Breast epithelium (tissue), 4 donors: ENCODE measurements at places on chromosomes 16 and 17. TPM values are rescaled to one million over a fixed set of nuclear protein-coding genes. Genes with fewer than 3 reads are reported as not detected.

DNA sequence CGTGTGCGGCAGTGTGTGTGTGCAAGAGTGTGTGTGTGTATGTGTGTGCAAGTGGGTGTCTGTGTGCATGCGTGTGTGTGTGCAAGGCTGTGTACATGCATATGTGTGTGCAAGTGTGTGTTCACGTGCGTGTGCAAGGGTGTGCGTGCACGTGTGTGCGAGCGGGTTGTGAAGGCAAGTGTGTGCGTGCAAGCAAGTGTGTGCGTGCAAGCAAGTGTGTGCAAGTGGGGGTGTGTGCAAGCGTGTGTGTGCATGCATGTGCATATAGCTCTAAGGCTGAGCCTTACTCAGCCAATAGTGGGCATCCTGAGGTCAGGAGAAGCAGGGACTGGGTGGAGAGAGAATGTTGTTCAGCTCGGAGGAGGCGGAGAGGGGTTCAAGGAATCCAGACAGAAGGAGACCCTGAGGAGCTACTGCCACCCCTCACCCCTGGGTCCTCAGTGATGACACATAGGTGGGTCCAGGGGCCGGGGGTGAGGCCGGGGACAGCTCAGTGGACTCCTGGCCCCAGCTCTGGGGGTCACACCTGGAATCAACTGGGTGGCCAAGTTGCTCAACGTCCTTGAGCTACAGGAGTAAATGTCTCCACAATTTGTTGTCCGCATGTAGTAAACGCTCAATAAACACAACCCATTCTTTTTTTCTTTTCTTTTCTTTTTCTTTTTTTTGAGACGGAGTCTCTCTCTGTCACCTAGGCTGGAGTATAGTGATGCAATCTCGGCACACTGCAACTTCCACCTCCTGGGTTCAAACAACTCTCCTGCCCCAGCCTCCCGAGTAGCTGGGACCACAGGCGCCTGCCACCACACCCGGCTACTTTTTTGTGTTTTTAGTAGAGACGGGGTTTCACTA is 1.8 kb downstream of the PRR29 start:
- DNase-seq: peak; percentile 31

- no peak for DNase-seq
Observed at GRCh38 chr16:4415538-4416199, 727 bp downstream of the CORO7 start.

DNA sequence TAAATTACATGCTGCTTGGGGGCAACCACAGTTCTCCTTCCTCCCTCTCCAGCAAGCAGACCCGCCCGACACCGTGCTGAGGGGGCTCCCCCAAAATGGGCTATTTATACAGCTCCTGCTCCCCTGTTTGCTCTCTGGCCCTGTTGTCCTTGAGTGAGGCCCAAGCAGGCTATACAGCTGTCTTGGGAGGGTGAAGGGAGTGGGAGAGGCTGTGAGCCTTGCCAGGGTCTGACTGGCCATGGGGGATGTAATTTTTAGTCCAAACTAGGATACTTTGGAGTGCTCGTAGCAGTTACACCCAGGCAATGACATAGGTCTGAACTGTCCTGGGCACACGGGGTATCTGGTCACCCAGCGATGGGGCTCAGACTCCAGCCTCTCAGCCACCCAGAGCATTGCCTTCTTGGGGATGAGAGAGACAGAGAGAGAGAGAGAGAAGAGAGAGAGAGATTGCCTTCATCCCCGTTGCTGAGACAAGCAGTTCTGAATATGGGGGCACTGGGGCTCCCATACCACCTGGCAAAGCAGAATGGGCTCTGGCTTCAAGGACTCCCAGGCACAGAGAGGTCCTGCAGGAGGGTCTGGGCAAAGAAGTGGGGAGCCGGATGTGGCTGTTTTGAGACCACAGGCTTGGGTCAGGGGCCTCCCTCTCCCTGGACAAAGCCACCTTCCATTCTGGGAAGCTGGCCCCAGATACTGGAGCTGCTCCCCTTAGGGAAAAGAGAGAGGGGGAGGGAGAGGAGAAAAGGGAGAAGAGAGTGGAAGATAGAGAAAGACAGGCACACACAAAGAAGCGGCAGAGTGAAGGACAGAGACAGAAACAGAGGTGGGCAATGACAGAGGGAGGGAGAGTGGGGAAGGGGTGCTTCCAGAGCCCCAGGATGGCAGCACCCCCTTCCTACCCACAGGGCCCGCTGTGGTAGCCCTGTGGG is 10.7 kb upstream of the TMEM92 start:
- no peak for DNase-seq

- DNase-seq: no peak
Observed at GRCh38 chr16:31201582-31202413, 762 bp downstream of the PYCARD start.

DNA sequence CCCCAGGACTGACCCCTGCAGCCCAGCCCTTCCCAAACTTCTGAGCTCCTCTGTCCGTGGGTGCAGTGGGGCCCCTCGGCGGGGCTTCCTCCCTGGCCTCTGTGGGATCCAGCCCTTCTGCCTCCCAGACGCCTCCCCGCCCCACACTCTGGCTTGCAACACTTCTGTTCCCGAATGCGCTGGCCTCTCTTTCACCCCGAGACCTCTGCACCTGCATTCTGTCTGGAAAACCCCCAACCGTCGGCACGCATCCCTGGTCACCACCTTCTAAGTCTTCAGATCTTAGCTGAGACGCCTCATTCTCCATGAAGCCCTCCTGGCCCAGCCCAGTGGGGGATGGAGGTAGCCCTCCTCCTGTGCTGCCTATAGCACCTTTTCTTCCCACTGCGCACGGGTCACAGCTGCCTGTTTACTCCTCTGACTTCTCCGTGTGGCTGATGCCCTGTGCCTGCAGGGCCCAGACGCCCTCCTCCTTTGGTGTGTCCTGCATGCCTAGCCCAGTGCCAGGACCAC is 26.4 kb downstream of the TMEM235 start:
- DNase-seq: no peak

- no peak for DNase-seq
Observed at GRCh38 chr17:36060816-36061215, 3.3 kb upstream of the CCL18 start.

- no peak for DNase-seq
Observed at GRCh38 chr16:47008612-47009011, 35.1 kb upstream of the DNAJA2 start.

GRCh38 chr16:48008011-48008525 is 147.7 kb downstream of the ABCC12 start:
- DNase-seq: no peak

DNA sequence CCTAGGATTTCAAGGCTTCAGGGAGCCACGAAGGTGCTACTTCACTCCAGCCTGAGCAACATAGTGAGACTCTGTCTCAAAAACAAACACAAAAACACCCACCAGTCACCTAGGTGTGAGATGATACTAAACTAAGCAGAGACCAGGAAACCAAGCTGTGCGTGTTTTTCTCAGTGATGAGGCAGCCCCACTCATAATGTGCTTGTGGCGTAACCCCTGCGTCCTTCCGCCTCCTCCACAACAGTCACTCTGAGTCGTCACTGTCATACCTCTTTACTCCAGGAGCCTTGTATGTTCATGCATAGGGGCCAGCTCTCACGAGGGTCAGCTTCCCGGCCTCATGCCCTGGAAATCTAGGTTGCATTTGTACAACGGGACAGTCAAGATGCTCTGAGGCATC is 31.1 kb upstream of the SLC47A1 start:
- no peak for DNase-seq

GRCh38 chr17:8133399-8133798 is 9.5 kb upstream of the HES7 start:
- no peak for DNase-seq

- DNase-seq: no peak
Observed at GRCh38 chr17:58289869-58290268, 9.1 kb upstream of the MPO start.

DNA sequence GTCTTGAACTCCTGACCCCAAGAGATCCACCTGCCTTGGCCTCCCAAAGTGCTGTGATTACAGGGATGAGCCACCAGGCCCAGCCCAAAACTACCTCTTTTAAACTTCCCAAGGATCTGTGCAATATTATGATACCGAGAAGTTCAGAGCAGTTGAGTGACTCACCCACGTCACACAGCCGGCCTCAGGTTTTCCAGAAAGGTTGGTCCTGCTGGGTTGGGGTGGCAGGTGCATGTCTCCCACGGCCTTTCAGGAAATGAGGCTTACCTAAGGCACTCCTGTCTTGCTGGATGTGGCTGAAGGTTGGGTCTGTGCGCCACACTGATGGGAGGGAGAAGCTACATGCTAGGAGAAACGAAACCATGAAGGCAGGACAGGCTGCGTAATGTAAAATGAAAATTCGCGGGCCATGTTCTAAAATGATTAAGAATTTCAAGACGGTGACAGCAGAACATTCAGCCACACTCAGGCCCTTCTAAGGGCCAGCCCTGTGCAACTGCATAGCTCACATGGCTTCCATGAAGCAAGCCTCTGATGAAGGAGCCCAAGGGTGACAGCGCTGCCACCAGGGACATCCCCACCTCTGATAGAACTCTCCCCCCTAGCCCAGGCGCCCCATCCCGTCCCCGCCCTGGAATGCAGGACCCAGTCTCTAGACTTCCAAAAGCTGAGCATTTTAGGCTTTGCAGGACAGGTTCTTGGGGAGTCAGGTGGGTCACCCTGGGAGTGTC is 6.6 kb upstream of the GLIS2 start:
- no peak for DNase-seq

- peak; percentile 37 for DNase-seq
Observed at GRCh38 chr17:74529243-74529642, 2.0 kb downstream of the CD300LB start.

GRCh38 chr16:65745-66144 is 6.7 kb downstream of the RHBDF1 start:
- peak; percentile 91 for DNase-seq

- no peak for DNase-seq
Observed at GRCh38 chr16:17470182-17470907, 415 bp downstream of the XYLT1 start.

- no peak for DNase-seq
Observed at GRCh38 chr16:15613676-15614075, 29.3 kb downstream of the MARF1 start.

GRCh38 chr16:50684823-50685461 is 3.8 kb upstream of the SNX20 start:
- DNase-seq: no peak

DNA sequence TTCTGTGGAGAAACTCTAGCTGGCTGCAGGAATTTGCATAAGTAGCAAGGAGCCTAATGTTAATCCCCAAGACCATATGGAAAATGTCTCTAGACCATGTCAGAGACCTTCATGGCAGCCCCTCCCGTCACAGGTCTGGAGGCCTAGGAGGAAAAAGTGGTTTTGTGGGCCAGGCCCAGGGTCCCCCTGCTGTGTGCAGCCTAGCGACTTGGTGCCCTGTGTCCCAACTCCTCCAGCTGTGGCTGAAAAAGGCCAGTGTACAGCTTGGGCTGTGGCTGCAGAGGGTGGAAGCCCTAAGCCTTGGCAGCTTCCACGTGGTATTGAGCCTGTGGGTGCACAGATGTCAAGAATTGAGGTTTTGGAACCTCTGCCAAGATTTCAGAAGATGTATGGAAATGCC is 306.9 kb upstream of the CA10 start:
- DNase-seq: no peak

- DNase-seq: no peak
Observed at GRCh38 chr17:74872313-74873036, at the start of gene FDXR. Gene FDXR, minus strand, starts transcription at chr17:74872994. Its CDS starts 50 bp downstream, at chr17:74872944.

DNA sequence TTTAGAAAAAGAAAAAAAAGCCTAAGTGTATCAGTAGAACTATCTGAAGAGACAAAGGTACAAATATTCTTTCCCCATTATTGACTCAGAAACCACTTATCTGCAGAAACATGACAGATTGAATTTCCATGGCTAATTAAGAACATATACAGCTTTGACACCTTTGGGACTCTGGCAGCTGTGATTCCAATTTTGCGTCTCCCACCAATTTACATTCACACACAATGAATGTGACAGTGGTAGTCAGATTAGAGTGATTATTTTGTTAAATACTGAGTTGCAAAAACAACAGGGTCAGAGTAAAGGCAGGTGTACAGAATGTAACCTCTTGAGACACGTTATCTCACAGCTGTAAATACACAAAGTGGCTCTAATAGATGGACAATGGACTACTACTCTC is 5.3 kb upstream of the PPM1D start:
- DNase-seq: no peak

GRCh38 chr17:15900871-15901270 is 44.1 kb upstream of the ADORA2B start:
- DNase-seq: no peak

DNA sequence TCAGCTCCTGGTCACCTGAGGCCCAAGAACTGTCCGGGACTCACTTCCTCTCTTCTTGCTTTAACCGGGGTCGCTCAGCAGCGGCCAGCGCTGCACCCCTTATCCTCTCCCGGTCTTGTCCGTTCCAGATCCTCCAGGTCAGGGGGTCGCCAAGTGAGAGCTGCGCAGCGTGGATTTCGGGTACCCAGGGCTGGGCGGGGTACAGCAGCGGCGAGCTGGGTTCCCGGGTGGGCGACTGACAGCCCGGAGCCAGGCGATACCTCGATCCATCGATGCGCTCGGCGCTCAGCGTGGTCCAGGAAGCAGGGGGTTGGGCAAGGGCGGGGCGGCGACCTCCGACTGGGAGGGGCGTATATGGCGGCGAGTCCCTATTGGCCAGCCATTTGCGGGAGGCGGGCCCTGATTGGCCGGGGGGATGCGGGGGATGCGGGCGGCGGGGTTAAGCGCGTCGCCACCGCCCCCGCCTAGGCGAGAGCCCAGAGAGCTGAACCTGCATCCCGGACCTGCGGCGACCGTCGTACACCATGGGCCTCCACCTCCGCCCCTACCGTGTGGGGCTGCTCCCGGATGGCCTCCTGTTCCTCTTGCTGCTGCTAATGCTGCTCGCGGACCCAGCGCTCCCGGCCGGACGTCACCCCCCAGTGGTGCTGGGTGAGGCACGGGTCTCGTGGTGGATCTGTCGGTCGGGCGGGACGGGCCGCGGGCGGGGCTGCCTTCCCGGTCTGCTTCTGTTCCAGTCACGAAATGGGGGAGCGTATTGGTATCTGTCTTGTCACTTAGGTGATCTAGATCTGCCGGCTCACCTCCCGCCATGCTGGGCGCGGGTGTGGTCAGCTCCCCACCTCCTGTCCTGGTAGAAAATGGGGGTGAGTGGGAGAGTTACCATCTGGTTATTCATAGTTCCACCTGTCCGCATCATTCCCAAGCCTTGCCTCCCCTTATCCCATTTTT is at the start of gene PLA2G15:
PLA2G15 (plus strand) TSS at position 471 of the 951 bp plus-strand sequence; CDS start at position 525, 54 bp downstream.
- peak; percentile 97 for DNase-seq

- no peak for DNase-seq
Observed at GRCh38 chr16:49431040-49431439, 57.4 kb downstream of the C16orf78 start.

GRCh38 chr17:73039282-73039681 is 53.2 kb downstream of the SLC39A11 start:
- no peak for DNase-seq

GRCh38 chr17:50909765-50910605 is 43.8 kb upstream of the TOB1 start:
- peak; percentile 50 for DNase-seq

ANKRD40CL gene
- total RNA-seq: not detected

CACNG3 gene
- total RNA-seq: not detected

CNTNAP4 gene
- not detected for total RNA-seq

CDH1 gene
- total RNA-seq: 0.16 TPM

FBXW10 gene
- total RNA-seq: not detected

ASB16 gene
- 0.29 TPM for total RNA-seq

MYH1 gene
- total RNA-seq: 1.9 TPM

KRT15 gene
- 2,244 TPM for total RNA-seq

CLDN7 gene
- total RNA-seq: 5.4 TPM

CXCL16 gene
- total RNA-seq: 25.8 TPM

SOCS1 gene
- total RNA-seq: 5.6 TPM

ZG16B gene
- not detected for total RNA-seq
